Glomerular endothelial cell (primary cell): ENCODE measurements at places on chromosomes 1 and 21. TPM values are rescaled to one million over a fixed set of nuclear protein-coding genes. Genes with fewer than 3 reads are reported as not detected.

- DNase-seq = no peak
Measured at GRCh38 chr1:41622402-41622801, 137.9 kb upstream of the EDN2 start.

DNA sequence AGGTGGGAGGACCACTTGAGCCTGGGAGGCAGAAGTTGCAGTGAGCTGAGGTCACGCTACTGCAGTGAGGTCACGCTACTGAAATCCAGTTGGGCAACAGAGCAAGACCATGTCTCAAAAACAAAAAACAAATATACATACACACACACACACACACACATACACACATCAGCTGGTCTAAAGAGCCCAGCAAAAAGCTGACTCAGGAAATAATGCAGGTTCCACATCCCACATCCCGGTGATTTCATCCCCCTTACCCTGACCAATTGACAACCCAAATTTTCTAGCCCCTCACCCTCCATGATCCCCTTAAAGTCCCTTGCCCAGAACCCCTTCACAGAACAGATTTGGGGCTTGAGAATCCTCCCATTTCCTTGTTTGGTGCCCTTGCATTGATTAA is 11.9 kb upstream of the CFHR4 start:
- DNase-seq = no peak

GRCh38 chr21:33089395-33090119 is 19.6 kb downstream of the OLIG1 start:
- DNase-seq = no peak

The CADM3 gene
- total RNA-seq = 0.76 TPM in 1 of 2 replicates, not detected in the other

DNA sequence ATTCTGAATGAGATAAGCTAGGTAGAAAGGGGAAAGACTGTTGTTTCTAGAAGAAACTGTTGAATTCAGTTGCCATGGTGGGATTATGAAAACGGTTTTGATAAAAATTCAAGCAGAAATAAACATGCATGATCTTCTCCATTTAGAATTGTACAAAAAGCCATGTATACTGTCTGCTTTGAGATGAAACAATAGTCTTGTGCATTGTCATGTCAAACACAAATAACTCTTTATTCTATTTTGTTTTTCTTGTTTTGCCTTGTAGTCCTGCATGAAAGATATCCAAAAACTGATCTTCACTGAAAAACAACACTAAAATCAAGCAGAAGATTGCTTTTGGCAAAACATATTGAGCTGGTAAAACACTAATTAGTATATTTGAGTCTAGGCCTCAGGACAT is 659.9 kb downstream of the LTN1 start:
- DNase-seq = no peak

The ICOSLG gene
- 4.1 and 26.4 TPM in 2 replicates for total RNA-seq

The AIRE gene
- total RNA-seq = not detected in 2 replicates

DNA sequence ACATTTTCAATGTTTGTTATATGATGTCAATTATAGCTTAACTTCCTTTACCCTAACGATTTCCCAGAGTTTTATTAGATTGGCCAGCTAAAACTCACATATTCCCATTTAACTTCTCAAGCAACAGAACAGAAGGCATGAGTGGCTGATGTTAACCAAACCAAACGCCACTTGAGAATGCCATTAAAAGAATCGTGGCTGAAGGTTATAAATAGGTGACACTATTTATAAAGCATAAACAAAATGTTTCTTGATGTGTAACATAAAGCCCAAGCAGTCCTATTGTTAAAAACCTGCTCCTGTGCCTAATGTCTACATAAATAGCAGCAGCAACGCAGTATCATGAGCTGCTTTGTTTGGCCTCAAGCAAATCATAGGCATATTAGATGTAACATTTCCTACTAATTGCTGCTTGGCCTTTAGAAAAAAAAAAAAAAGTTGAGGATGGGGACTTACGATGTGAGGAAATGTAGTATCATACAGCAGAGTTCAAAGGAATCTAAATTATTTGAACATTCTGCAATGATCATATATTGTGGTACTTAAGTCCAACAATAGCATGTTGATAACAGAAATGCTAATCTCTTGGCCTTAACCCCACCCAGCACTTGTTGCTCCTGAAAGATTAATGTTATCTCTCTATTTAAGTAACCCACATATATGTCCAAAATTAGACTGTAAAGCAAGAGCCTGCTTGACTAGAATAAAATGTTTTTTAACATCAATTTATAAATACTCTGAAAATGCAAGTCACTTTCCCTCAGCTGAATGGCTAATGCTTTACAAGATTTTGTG is 106.0 kb downstream of the ESRRG start:
- no peak for DNase-seq

DNA sequence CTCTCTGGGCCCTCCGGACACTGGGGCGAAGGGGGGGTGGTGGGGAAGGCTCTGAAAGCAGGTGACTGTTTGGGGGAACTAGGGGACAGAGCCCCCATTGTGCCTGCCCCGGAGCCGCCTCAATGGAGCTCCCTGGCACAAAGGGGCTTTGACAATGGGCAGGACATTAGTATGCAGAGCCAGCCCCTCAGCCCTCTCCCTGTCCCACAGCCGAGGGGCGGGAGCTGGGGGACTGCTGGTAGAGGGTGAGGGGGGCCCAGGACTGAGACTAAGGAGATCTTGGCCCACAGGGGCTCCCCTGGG is 7.8 kb downstream of the KCNJ10 start:
- no peak for DNase-seq

The GFI1 gene
- total RNA-seq = 0.35 TPM in 1 of 2 replicates, not detected in the other

DNA sequence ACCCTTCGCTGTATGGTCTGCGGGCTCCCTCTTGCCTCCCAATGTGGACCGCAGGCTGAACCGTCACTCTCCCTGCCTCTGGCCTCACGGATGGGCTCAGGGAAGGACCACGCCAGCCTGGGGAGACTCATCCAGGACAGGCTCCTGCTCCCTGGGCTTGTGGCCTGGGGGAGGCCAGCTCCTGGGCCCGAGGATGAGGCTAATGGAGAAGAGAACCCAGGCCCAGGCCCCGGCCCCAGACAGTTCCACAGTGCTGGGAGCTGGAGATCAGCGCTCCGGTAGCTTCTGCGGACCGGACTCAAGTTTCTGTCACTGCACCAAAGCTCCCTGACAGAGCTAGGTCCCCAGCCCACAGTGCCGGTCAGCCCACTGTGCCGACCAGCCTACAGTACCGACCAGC is 13.4 kb upstream of the PLEKHG5 start:
- DNase-seq = no peak

GRCh38 chr1:218409946-218410510 is 64.9 kb downstream of the TGFB2 start:
- DNase-seq = no peak

DNA sequence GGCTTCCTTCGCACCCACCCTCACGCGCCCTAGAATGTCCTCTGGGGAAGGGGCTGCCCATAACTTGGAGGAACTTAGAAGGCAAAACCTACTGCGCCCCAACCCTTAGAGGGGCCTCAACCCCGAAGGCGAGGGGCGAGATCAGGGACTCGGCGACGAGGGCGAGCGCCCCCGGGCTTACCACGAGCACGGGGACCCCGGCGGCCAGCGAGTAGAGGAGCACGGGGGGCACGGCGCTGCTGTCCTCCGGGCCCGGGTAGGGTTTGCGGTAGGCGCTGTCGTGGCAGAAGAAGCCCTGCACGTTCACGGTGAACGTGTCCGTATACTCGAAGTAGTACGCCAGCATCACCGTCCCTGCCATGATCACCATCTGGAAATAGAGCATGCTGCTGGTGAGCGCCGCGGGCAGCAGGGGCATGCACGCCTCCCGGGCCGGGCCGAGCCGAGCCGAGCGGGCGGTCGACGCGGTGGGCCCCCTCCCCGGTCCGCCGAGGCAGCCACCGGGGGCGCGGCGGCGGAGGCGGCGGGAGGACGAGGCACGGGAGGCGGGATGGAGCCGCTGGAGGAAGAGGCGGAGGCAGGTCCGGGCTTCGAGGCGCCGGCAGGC is 304 bp downstream of the PLPPR5 start:
- DNase-seq = no peak

The PCSK9 gene
- total RNA-seq = 0.97 and 2.6 TPM in 2 replicates

- no peak for DNase-seq
Measured at GRCh38 chr1:91621907-91622306, 121.3 kb downstream of the CDC7 start.

The FASLG gene
- not detected in 2 replicates for total RNA-seq

The PIK3R3 gene
- total RNA-seq = 10.9 and 11.7 TPM in 2 replicates

The ADARB1 gene
- 19.7 and 29.8 TPM in 2 replicates for total RNA-seq

GRCh38 chr1:40627987-40628902 is 37.2 kb downstream of the RIMS3 start:
- DNase-seq = no peak

GRCh38 chr1:3345792-3346191 is 108.7 kb upstream of the ARHGEF16 start:
- DNase-seq = no peak

GRCh38 chr1:169650551-169650950 is 20.6 kb upstream of the SELP start:
- DNase-seq = no peak

The SV2A gene
- total RNA-seq = 1.8 and 2.6 TPM in 2 replicates

DNA sequence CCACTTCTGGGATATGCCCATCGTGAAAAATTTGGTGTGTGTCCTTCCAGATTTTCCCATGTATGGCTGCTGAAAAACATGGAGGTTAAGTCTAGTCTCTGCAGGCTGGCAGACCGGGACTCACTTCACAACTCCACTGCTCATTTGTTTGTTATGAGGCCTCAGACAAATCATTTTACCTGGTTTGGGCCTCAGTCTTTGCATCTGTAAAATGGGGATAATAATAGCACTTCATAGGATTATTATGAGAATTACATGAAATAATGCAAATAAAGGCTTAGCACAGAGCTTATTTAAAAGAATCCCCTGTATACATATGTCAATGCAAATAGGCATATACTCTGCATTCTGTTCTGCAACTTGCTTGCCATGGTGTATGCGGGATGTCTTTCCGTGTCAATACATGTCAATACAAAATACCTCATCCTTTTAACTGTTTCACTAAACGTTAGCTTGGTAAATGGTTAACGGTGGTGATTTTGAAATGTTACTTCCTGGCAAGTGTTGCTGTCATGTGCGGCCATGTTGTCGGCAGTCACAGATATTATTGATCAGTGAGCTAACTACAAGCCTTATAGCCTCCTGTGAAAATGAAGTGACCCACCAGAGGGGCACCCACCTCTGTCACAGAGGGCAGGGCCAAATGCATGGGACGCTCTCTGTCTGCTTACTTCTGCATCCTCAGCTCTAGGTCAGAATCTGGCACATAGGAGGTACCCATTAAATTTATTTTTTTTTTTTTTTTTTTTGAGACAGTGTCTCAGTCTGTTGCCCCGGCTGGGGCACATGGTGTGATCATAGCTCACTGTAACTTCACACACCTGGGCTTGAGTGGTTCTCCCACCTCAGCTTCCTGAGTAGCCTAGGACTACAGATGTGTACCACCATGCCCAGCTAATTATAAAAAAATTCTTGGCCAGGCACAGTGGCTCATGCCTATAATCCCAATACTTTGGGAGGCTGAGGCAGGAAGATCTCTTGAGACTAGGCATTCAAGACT is 4.3 kb downstream of the LCK start:
- no peak for DNase-seq

DNA sequence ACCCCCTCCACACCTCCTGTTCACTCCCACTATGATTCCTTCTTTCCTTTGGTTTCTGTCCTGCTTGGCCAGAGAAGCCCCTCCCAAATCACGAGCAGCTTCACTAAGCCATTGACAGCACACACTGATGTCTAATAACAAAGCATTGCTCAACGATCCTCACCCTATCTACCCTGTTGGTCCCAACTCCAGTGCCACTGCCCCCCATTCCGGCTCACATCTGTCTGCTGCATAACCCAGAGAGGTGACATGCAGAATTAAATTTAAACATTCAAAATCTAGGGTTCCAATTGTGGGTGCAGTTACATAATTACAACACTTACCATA is 236.9 kb downstream of the TTLL7 start:
- no peak for DNase-seq

GRCh38 chr1:97832481-97832880 is 88.4 kb downstream of the DPYD start:
- no peak for DNase-seq

The IFNLR1 gene
- total RNA-seq = 0.39 and 0.41 TPM in 2 replicates

DNA sequence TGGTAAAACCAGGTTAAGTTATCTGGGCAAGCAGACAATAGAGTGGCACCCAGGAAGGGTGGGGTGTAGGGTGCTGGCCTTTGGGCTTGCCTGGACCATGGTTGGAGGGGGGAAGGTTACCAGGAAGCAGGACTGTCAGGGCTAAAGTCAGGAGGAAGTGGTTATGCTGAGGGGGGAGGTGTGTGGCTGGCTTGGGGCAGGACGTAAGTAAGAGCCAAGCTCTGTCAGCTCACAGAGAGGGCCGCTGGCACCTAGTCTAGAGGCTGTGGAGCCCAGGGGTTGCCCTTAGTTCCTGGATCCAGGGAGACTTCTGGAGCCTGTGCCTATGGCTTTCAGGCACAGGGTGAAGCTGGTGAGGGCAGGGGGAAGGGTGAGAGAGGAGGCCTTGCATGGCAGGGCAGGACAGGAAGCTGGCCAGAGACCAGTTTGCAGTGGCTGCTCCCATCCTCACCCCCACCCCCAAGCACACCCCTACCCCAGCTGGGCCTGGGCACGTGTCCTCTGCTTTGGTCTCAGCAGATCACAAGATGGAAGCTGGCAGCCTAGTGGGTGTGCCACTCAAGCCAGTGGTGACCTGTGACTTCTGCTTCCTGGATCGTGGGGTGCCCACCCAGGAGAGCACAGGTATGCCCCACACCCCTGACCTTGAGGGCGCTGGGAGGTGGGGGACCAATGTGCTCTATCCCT is 20.5 kb upstream of the SMYD3 start:
- DNase-seq = no peak

The NBPF19 gene
- 3.5 and 3.7 TPM in 2 replicates for total RNA-seq

GRCh38 chr1:111509997-111510375 is 6.6 kb upstream of the ADORA3 start:
- no peak for DNase-seq

- no peak for DNase-seq
Measured at GRCh38 chr1:6646499-6647148, 22.0 kb downstream of the THAP3 start.
